ENCODE measurements at places on chromosomes 5 and 9.

DNA sequence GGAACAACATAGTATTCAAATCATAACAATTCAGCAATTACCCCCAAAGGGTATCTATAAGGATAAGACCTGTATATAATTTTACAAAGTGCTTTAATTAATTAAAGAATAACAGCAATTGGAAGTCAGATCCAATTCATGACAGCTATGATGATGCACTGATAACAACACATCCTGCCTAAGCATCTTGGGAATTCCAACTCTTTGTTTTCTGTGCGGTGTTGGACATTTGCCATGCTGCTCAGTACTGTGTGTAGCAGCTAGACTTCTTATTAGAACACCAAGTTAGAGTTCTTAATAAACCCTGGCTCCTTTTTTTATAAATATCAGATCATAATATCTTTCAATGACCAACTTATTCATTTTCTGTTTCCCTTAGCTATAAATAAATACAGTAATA is 209.0 kb downstream of the SEC61B start:
- DNase-seq: no peak

DNA sequence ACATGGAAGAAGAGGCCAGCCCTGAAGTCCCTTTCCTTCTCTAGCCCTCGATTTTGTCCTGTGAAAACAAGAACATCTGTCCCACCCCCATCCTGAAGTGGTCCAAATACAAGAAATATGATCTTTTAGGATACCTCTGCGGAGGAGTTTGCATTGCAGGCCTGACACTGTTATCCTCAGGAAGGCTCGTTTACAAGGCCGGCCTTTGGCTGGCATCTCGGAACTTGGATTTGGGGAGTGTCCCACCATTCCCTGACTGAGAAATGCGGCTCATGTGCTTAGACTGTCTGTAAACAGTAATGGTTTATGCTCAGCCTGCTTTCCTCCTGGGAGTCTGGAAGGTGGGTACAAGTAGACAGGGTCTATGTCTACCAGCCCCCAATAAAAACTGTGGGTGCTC is 26.4 kb downstream of the WHRN start:
- no peak for DNase-seq

DNA sequence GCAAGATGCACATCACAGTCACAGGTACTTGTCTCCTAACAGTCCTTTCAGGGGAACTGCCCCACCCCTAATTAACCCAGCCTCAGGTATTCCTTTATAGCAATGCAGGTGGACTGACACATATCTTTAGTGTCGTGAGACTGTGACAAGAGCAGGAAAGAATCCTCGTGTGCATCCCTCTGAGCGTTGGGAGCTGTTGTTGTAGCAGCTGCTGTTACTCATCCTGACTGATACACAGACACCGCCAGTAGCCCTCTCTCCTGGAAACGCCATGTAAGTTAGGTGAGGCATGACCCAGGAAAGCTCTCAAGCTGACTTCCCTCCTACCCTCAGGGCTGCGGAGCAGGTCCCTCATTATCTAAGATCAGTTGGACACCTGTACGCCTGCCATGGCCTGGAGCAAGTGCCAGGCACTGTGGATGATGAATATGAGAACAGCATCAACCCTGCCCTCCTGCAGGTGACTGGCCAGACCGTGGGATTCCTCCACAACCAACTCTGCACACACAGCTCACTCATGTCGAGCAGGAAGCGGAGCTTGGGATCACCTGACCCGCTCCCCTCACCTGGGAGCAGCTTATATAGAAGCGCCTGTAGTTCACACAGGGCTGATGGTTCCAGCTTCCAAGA is 10.2 kb upstream of the LCN15 start:
- DNase-seq: no peak

- DNase-seq: no peak
Observed at GRCh38 chr9:29830821-29831220, 2257.5 kb upstream of the C9orf72 start.

- DNase-seq: no peak
Observed at GRCh38 chr5:157347301-157348048, 81.6 kb downstream of the CYFIP2 start.

DNA sequence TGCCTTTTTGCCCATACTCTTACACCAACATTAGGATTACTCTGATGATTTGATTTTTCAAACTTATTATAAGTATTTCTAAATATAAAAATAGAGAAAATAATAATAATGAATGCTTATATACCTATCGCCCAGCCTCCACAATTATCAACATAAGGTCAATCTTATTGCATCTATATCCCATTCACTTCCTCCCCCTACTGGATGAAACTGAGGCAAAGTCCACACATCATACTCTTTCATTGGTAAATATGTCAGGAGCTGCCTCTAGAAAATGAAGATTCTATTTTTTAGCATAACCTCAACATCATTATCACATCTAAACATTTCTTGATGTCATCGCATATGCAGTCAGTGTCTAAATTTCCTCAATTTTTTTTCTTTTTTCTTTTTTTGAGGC is 44.3 kb downstream of the SH3RF2 start:
- DNase-seq: no peak

- no peak for DNase-seq
Observed at GRCh38 chr5:35317586-35317985, 87.3 kb upstream of the PRLR start.

DNA sequence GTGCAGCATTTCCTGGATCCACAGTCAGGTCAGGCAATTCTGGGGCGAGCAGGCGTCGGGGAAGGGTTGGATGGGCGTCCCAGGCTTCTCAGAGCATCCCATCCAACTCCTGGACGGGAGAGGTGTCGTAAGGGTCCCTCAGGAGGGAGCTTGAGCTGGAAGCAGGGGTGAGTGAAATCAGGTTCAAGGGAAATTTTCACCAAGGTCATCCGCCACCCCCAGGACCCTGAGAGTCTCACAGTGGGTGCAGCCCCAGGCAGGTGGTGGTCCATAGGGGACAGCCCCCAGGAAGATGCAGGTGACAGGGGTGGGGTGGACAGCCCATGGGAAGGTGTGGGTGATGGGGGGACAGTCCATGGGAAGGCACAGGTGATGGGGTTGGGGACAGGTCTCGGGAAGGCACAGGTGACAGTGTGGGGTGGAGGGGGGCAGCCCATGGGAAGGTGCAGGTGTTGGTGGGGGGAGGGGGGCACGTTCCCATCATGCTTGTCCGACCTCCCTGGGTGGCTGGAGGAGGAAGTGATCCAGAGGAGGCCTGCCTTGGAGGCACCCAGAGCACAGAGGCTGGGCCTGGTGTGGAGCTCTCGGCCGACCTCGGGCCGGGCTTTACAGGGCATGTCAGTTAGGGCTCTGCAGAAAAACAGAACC is 48.9 kb downstream of the AHRR start:
- DNase-seq: no peak

DNA sequence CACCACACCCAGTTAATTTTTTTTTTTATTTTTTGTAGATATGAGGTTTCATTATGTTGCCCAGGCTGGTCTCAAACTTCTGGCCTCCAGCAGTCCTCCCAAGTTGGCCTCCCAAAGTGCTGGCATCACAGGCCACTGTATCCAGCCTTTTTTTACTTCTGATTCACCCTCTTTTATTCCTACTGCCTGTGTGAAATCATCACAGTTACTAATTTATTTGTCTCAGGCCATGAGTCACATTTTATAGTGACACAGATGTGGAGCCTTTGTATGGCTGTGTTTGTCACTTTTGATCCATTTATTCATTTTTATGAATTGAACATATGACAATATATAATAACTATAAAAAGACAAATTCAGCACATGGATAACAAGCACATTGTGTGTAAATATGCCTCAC is 67.1 kb upstream of the SNX2 start:
- DNase-seq: no peak

GRCh38 chr5:88736494-88736893 is 146.5 kb downstream of the MEF2C start:
- DNase-seq: no peak

DNA sequence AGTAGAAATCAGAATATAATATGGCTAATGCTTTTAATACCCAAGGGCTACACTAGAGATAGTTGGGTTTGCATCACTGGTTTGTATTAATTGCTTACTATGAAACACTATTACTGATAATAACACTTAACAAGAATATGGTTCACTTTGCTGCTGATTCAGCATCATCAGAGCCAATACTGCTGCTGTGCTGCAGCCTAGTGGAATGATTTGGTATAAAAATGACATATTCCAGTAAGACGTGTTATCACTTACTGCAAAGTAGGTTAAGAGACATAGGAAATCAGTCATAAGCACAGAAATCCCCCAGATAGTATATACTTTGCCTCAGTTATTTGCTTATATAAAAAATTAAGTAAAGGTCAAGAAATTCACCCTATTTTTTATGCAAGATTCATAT is 2.8 kb downstream of the CDH10 start:
- no peak for DNase-seq

- no peak for DNase-seq
Observed at GRCh38 chr5:168300326-168301182, 9.1 kb downstream of the WWC1 start.

GRCh38 chr9:128143525-128144238 is 5.6 kb upstream of the LCN2 start:
- no peak for DNase-seq

GRCh38 chr9:135269912-135270830 is 182.7 kb downstream of the OLFM1 start:
- no peak for DNase-seq

GRCh38 chr9:15136646-15137045 is 170.4 kb downstream of the TTC39B start:
- DNase-seq: no peak

DNA sequence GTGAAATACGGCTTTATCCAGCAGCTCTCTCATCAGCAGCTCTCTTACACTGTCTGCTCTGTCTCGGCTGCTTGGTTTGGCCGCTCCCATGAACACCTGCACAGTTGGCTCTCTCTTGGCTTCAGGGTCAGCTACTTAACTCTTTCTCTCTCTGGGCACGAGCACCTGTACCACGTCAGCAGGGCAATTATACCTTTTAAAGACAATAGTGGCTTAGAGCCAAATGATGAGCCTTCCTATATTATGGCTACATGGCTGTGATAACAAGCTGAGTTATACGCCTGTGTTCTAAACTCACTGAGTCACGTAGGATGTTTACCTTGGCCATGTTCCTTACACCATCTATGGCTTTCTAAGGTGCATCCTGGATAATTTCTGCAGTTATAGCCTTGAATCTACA is 69.2 kb upstream of the CTNND2 start:
- no peak for DNase-seq

DNA sequence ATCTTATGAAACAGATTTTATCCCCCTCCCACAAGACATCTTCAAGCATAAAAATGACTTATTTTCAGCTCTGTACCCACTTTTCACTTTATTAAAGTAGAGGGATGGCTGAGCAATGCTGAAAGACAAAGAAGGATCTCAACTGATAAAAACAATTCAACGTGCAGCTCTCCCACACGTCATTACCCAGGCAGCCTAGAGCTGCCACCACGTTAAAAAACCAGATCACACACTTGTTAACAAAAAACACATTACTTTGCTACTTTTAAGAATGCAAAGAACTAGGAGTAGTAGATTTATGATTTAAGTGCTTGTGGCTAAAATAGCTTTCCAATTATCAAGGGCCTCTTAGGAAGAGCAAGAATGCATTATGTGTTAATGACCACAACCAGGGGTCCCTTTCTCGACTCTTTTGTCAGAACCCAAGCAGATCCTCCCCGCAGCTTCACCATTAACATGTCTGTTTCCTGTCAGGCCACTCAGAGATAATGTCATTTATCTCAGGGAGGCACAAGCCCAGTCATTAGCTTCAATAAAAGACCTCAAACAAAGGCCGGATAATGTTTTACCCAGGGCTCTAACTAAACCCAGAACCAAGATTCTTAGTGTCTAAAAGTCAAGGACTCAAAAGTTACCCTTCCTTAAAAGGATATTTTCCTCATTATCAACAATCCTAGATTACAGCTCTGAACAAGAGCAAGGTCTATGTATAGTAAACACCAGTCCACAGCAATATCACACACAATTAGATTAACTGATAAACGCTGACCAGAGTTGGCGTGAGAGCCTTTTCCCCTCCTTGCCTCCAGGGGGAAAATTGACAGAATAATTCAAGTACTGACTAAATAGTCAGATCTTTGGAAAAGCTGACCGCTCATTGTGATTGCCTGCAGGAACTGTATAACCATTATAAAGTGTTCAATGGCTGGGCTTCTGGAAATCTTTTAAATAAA is 7.5 kb downstream of the ZNF608 start:
- no peak for DNase-seq

GRCh38 chr5:66932457-66932856 is 264.1 kb downstream of the CD180 start:
- DNase-seq: no peak

DNA sequence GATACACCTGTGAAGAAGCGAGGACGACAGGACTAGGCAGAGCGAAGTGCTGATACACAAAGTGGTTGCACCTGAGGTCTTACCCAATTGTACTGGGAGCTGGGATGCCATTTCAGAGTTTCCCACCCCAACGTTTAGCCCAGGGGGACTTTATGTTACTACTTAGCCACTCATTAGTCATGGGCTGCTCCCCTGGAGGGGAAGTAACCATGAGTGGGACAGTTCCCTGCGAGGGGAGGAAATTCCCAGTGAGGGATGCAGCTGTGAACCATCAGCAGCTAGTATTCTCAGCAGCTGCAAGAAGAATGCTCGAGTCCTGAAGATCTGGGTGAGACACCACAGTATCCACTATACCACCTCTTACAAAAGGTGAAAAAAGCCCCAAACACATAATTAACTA is 93.7 kb upstream of the ACTBL2 start:
- DNase-seq: no peak

DNA sequence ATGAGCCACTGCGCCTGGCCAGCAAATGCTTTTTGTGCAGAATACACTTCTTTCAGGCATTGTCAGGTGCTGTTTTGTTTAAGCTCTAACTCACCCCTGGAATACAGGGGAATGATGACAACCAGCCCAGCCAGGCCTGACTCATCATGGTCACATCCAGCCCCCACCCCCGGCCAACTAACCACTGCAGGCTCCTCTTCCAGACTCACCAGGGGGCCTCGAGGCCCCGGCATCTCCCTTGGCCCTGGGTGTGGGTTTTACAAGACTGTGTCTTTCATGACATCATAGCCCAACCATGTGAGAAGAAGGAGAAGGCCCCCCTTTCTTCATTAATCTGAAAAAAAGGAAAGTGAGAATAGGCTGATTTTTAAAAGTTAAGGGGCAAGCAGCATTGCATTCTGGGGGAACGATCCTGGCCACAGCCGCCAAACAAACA is 35.5 kb downstream of the OLFML2A start:
- DNase-seq: no peak

DNA sequence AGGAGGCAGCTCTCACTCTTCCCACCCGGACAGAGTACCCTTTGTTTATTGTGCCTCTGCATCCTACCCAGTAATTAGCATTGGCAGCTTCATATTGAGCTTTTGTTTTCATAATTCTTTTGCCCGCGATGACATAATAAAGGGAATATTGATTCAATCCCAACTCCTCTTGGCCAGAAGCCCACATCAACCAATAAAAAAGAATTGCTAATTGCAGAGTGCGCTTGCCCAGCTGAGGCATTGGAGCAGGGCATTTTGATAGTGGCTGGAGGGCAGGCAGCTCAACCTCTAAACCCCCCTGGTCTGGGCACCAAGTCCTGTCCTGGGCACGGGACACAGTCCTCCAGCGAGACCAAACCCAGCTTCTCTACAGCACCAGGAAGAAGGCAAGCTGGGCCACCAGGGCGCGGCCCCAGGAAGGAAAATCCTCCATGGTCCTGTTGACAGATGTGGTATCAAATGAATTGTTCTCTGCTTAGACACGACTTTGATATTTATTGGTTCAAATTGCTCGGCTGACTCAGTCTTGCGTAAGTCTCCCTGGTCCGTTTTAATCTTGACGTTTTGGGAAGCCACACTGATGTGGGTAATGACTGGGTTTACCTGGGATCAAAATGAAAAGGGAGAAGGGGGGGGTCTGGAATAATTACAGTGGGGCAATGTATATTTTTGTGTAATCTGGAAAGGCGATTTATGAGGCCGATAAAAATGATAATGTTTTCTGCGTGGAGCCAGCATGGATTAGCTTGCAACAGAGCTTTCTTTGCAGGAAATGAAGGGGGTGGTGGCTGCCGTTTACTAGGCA is 220.7 kb upstream of the MSX2 start:
- peak; percentile 85 for DNase-seq

Measured in caudate nucleus (tissue), 63 donors.